Adipose tissue (tissue), 3 donors: ENCODE measurements at places on chromosomes 1 and 21. TPM values are rescaled to one million over a fixed set of nuclear protein-coding genes. Genes with fewer than 3 reads are reported as not detected.

Gene FCRL6
- 1.1 TPM for polyA plus RNA-seq

Gene FAM177B
- 0.67 TPM for polyA plus RNA-seq

Gene ANGPTL7
- polyA plus RNA-seq = 0.45 TPM

Gene C2CD4D
- polyA plus RNA-seq = not detected

Gene CCSAP
- polyA plus RNA-seq = 0.98 TPM

Gene CELA2B
- 177 TPM for polyA plus RNA-seq

Gene USP33
- polyA plus RNA-seq = 33.5 TPM

Gene RWDD3
- polyA plus RNA-seq = 11.6 TPM

Gene C1orf141
- polyA plus RNA-seq = not detected

Gene MRPL39
- polyA plus RNA-seq = 23.1 TPM

Gene LCE2B
- polyA plus RNA-seq = not detected

Gene KCNH1
- 0.08 TPM for polyA plus RNA-seq

Gene USH2A
- polyA plus RNA-seq = not detected

Gene TDRKH
- 3.6 TPM for polyA plus RNA-seq

Gene SEC22B
- 10.9 TPM for polyA plus RNA-seq

Gene PADI1
- polyA plus RNA-seq = 0.03 TPM

Gene IQCC
- 0.79 TPM for polyA plus RNA-seq

Gene ANKRD35
- polyA plus RNA-seq = 3.6 TPM

Gene ATF3
- polyA plus RNA-seq = 25.5 TPM
